OCI-LY7 (cell line): ENCODE measurements at places on chromosomes 6 and 20.

- DNase-seq, result no peak
Measured at GRCh38 chr6:4381381-4381780, 246.0 kb upstream of the ECI2 start.

DNA sequence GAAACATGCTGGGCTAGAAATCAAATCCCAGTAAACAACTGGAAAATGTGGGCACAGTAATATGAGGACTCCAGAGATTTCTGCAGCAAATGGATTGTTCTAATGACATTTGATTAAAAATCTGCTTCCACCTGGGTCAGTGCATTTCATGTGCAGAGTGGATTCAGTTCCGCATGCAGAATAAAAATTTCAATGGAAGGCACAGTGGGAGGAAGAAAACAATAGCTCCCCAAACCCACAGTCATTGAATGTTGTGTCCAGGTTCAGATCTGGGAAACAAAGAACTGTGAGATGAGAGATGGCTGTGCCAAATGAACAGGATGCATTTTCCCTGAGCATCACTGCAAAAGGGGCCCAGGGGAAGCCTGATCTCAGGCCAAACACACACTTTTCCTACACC, 403.1 kb downstream of the BTBD9 start:
- DNase-seq, result no peak

GRCh38 chr6:32432050-32432450, 7.6 kb upstream of the HLA-DRA start:
- DNase-seq, result peak; percentile 75

DNA sequence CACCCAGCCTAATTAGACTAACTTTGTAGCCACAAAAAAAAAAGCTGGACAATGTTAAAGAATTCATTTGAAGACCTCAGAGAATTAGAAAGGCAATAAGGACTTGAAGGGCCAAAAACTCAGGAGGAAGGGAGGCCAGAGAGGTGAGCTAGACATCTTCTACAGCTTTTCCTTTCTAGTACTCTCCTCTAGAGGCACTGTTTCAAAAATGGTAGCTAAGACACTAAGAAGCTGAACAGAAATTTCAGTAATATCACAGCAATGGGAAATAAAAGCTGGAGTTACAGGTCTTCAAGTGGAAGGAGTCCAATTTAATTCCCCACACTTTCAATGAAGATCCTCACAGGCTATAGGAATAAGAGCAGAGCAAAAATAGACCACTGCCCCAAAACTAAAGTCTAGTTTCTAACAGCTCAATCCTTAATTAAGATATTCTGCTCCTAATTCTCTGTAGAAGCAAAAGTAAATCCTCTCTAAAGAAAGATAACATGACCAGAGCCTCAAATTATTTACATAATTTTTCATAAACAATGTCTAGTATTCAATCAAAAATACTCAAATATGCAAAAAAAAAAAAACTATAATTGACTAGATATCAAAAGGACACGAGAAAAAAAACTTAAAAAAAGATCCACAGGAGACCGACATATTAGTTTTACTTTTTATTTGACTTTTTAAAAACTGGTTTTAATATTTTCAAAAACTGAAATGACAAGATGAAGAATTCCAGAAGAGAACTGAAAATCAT, 63.7 kb downstream of the RNGTT start:
- peak; percentile 8 for DNase-seq

- DNase-seq, result no peak
Measured at GRCh38 chr20:52129611-52130010, 62.0 kb downstream of the ZFP64 start.

DNA sequence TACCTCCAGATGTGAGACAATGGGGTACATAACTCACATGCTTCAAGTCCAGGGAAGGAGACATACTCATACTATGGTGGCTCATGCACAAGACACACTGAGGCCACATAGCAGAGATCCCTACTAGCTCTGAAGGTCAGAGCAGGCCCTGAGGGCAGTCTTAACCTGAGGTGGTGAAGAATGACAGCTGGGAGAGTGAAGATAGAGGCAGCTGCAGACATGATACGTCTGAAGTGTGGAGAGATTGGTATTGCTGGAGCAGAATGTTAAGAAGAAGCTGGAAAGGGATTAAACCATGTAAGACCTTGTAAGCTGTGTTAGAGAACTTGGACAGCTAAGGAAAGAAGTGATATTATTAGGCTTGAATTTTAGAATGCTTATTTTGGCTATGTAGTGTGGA, 32.9 kb downstream of the PGM3 start:
- DNase-seq, result no peak

GRCh38 chr6:129667621-129668020, 42.4 kb downstream of the ARHGAP18 start:
- no peak for DNase-seq

DNA sequence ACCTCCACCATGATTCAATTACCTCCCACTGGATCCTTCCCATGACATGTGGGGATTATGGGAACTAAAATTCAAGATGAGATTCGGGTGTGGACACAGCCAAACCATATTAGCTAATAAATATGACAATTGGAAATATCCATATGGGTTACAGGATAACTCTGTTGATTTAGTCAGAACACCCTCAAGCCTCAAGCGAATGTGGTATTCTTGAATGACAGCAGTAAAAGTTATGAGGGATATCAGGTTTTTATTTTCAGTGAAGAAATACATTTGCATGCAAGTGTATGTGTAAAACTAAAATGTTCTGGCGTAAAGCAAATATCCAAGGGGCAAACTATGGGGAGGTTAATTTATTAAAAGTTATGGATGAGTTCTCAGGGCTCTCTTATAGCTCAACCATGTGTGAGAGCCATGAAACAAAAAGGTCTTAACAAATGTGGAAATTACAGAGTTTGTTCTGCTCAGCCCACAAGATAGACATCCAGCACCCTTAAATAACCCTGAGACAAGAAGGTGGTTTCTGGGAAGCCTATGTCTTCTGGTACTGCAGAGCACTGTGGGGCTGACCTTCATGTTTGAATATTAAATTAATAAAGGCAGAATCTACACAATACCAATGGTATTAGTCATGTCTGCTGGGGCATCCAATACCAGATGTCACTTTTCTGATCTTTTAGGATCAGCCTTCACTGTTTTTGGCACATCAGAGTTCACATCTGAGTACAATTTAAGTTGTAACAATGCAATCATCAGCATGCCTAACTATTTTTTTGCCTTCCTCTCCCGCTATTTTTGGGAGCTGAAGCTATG, 370.5 kb upstream of the RSPO3 start:
- no peak for DNase-seq

DNA sequence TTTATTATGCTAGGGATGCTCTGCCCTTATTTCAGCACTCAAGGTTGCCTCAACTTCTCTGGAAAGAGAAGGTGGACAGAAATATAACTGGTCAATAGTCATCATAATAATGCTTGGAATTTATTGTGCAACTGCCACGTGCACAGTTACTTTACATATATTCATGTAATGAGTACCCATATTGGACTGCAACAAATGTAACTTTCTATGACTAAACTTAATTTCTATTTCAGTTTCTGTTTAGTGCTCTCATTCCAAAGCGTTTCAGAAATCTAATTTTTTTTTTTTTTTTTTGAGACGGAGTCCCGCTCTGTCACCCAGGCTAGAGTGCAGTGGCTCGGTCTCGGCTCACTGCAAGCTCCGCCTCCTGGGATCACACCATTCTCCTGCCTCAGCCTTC, 28.3 kb upstream of the CD83 start:
- no peak for DNase-seq

GRCh38 chr6:52489881-52490280, 69.7 kb downstream of the EFHC1 start:
- no peak for DNase-seq

GRCh38 chr6:168626046-168626602, 185.1 kb downstream of the SMOC2 start:
- no peak for DNase-seq

GRCh38 chr6:3838992-3839867, 9.9 kb upstream of the FAM50B start:
- no peak for DNase-seq

- DNase-seq, result no peak
Measured at GRCh38 chr20:59816146-59816738, 117.2 kb downstream of the SYCP2 start.

DNA sequence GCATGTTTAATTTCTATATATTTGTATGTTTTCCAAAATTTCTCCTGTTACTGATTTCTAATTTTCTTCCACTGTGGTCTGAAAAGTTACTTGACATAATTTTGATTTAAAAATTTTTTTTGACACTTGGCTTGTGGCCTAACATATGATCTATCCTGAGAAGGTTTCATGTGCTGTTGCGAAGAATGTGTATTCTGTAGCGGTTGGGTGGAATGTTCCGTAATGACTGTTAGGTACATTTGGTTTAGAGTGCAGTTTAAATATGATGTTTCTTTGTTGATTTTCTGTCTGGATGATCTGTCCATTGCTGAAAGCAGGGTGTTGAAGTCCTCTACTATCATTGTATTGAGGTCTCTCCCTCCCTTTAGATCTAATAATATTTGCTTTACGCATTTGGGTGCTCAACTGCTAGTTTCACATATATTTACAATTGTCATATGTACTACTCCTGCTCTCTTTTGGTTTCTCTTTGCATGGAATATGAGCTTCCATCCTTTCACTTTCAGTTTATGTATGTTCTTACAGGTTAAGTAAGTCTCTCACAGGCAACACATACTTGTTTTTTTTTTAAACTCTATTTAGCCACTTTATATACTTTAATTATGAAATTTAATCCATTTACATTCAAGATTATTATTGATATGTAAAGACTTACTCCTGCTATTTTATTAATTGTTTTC, 19.5 kb upstream of the EDN1 start:
- DNase-seq, result no peak

- DNase-seq, result no peak
Measured at GRCh38 chr6:137443901-137444300, 50.3 kb downstream of the OLIG3 start.
